ENCODE measurements at places on chromosomes 6 and 20. TPM values are rescaled to one million over a fixed set of nuclear protein-coding genes. Genes with fewer than 3 reads are reported as not detected.

- no peak for DNase-seq
Measured at GRCh38 chr6:16511040-16511660, 250.1 kb downstream of the ATXN1 start.

The EPHA7 gene
- polyA plus RNA-seq: 11.2 TPM

DNA sequence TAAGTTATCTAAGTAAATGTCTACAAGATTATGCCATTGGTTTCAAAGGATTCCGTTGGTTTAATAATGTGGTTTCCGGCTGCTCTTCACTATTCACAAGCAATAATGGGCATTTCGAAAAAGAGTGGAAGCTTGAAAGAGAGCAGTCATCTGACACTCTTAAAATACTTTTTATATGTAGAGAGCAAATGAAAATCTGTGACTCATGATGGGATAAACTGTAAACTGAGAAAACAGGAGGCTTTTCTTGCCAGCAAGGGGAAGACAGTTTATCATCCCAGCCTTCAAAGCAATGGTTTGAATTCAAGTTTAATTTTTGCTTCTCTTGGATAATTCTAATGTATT lies 145.7 kb downstream of the KHDC1L start:
- no peak for DNase-seq

- no peak for DNase-seq
Measured at GRCh38 chr20:48703107-48703506, 124.7 kb downstream of the PREX1 start.

The SYTL3 gene
- 9.5 TPM for polyA plus RNA-seq

- no peak for DNase-seq
Measured at GRCh38 chr6:7264041-7264440, 49.0 kb downstream of the SSR1 start.
